ENCODE measurements at places on chromosomes 7 and 10.

DNA sequence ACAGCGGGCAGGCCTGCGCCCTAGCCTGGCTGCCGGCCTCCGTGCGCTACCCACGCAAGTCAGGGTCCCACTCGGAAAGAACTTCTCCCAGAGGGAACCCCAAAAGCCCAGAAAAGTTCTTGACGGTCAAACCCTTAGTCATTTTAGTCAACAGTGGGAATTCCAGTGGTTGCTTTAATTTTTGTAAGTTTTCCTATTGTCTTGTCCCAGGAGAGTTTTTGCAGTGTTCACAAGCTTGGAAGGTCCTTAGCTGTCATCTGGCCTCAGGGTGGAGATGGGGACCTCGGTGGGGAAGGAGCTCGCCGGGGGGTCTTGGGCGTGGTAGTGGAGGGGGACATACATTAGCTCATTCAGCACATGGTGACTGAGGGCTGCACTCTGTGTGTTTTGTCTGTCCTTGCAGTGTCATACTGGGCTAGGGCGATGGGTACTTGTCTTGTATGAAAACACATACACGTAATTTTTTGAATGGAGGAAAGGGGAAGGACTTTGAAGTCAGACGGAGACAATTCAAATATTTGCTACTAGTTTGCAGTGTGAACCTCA is 736 bp downstream of the MINDY4 start:
- DNase-seq: no peak

- DNase-seq: no peak
These were observed 35.3 kb downstream of the CARD11 start for GRCh38 chr7:3008386-3008785.

- no peak for DNase-seq
These were observed 740.5 kb downstream of the SORCS1 start for GRCh38 chr10:106424054-106424453.

GRCh38 chr10:91742229-91742628 is 56.0 kb upstream of the TNKS2 start:
- no peak for DNase-seq

DNA sequence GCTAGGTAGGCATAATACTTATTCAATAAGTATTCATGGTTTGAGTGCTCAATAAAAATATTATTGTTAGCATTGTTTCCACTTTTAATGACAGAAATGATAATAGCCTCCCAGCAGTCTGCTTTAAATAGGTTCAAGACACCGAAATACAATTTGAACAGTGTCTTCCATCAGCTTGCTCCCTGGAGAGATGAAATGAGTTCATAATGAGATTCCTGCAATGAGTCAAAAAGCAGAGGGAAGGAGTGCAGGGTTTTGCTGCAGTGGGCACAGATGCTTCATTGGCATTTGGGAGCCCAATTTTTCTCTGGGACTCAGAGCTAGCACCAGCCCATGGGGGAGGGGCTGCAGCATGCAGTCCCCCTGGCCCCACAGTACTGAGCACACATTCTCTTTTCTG is 32.6 kb upstream of the CHCHD3 start:
- no peak for DNase-seq

Measured in esophagus squamous epithelium (tissue), 5 donors.